ENCODE measurements at places on chromosomes 7 and 10.

- no peak for DNase-seq
Measured at GRCh38 chr7:27154901-27155815, 1.3 kb downstream of the HOXA7 start.

DNA sequence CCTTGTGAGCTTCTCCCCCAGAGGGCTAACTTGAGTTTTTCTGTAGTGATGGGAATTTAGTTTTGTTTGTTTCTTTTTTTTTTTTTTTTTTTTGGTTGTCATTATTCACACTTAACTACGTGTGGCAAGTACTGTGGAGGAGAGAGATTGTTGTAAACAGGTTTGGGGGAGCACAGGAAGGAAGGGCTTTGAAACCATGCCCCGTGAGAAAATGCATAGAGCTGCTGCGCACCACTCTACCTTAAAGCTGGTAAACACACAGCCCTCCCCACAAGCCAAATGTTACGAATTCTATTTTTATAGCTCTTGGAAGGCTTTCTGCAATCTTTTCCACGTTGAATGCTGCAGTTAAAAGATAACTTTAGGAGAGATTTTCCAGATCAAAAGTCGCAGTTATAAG is 76.2 kb downstream of the ZNF22 start:
- no peak for DNase-seq

- no peak for DNase-seq
Measured at GRCh38 chr10:48300556-48300955, 5.9 kb upstream of the MAPK8 start.

GRCh38 chr10:113381416-113381815 is 171.4 kb upstream of the HABP2 start:
- DNase-seq, result no peak

GRCh38 chr7:5869691-5870090 is 10.9 kb upstream of the OCM start:
- DNase-seq, result no peak

GRCh38 chr7:155515318-155515717 is 31.0 kb downstream of the CNPY1 start:
- DNase-seq, result no peak

GRCh38 chr7:157284229-157285014 is 52.4 kb upstream of the DNAJB6 start:
- no peak for DNase-seq

- peak; percentile 39 for DNase-seq
Measured at GRCh38 chr10:121036431-121036830, 185.3 kb downstream of the WDR11 start.

DNA sequence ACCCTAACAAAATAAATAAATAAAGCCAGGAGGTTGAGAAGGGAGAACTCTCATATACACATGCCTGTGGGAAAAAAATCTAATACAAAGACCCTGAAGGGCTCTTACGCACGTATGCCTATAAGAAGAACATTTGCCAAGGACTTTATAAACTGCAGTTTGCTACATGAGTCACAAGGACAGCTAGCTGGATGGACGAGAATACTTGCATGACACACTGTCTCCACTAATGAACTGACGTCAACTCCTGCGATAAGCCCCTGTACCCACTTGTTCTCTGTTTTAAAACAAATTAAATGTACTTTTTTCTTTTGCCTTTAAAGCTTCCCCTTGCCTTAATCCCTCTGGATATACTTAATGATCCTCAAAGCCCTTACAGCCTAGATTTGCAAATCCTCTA is 374.6 kb upstream of the GHITM start:
- no peak for DNase-seq

Measured in fibroblast of skin of scalp (primary cell).